ENCODE measurements at places on chromosomes 6 and 20. TPM values are rescaled to one million over a fixed set of nuclear protein-coding genes. Genes with fewer than 3 reads are reported as not detected.

The TP53TG5 gene
- total RNA-seq = not detected

The BEND6 gene
- total RNA-seq = 0.95 TPM

GRCh38 chr6:8686077-8686476 lies 250.7 kb upstream of the SLC35B3 start:
- no peak for DNase-seq

DNA sequence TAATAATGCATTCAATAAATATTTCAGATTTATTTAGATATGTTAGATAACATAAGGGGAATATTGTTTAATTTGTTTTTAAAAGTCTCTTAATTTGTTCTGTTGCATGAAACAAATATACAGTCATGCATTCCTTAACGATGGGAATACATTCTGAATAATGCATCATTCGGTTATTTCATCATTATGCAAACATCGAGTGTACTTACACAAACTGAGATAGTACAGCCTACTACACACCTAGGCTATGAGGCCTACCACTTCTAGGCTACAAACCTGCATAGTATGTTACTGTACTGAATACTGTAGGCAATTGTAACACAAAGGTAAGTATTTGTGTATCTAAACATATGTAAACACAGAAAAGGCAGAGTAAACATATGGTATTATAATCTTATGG lies 118.7 kb downstream of the EPHA7 start:
- DNase-seq = no peak

DNA sequence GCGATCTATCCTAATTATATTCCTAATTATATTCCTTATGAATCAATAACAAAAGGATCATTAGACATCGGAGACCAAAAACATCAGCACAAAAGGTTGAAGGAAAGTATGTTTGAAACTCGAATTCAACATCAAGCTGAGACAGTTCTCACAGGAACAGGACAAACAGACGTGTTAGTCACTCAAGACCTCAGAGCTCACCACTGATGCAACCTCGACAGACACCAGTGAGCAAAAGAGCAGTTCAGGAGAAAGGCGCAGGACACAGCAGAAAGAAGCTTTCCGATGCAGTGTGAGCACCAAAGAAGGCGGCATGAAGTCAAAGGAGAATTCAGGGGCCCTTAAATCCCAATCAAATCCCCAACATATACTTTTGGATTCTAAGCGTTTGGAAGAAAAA lies 6.3 kb upstream of the RAMACL start:
- no peak for DNase-seq

GRCh38 chr20:21266191-21266536 lies 37.0 kb upstream of the XRN2 start:
- no peak for DNase-seq

DNA sequence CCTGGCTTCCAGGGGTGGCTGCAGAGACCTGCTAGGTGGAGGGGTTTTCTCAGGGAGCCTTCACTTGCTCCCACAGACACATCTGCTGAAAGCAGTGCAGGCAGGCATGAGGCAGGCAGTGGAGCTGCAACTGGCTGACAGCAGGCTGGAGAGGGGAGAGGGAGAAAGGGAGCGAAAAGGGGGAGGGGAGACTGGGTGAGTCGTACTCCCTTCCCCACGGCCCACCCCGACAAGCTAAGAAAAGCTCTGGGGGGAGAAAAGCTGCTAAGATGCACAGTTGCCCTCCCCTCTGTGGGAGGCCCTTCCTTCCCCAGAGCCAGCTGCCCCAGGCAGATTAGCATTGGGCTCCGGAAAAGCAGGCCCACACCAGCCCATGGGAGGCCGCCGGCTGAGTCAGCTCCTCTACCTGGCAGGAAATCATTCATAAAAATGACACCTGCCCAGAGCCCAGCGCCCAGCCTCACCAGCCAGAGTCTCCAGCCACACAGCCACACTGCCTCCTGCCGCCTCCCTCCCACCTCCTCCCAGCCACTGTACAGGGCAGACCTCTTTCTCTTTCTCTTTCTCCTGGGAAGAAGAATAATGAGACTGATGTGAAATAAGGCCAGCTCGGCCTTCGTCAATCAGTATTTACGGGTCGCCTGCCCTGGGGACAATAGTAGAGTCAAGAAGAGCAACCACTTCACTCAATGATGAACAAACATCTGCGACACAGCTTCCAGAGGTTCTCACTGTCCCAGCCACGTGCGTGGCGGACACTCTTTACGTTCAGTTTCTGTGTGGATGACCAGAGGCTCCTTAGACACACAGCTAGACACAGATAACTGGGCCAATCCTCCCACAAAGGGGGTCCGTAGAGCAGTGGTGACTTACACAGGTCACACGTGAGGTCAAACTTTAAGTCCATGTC lies 7.7 kb upstream of the C20orf203 start:
- no peak for DNase-seq

The ESR1 gene
- 1.9 TPM for total RNA-seq

- DNase-seq = no peak
These were observed 219.2 kb upstream of the ZFP64 start for GRCh38 chr20:52410731-52411234.

The GNMT gene
- total RNA-seq = 0.52 TPM

The EYA4 gene
- total RNA-seq = 0.17 TPM

DNA sequence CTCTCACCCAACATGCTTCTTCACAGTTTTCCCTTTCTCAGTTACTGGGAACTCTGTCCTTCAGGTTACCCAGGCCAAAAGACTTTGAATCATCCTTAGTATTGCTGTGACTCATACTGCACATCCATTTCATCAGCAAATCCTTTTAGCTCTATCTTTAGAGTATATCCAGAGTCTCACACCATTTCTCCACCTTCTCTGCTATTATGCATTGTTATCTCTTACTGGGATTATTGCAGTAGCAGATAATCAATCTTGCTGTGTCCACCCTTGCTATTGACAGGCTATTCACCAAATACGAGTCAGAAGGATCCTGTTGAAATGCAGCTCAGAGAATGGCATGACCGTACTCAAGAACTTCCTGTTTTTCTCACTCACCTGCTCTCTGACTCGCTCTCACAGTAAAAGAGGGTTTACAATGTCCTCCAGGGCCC lies 57.3 kb downstream of the BCKDHB start:
- no peak for DNase-seq

GRCh38 chr20:51656726-51657260 lies 111.4 kb downstream of the ATP9A start:
- DNase-seq = no peak

The DAAM2 gene
- 12.5 TPM for total RNA-seq

The ENPP4 gene
- total RNA-seq = 18.0 TPM

DNA sequence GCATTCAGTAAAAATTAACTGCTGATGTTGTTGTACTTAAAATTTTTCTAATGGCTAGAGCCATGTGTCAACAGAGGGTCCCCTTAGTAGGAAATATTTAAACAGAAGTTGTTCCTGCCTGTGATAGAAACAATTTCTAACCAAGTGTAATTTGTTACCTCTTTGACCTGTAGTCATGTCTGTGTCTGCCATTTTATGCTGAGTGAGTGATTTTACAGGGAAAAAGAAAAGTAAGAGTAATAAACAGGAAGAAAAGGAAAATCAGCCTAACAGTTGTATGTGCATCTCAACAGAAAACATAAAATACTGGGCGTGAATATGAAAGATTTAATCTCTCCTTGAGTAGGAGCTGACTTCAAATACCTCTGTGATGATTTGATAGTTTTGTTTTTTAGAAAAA lies 172.0 kb downstream of the FARS2 start:
- no peak for DNase-seq

DNA sequence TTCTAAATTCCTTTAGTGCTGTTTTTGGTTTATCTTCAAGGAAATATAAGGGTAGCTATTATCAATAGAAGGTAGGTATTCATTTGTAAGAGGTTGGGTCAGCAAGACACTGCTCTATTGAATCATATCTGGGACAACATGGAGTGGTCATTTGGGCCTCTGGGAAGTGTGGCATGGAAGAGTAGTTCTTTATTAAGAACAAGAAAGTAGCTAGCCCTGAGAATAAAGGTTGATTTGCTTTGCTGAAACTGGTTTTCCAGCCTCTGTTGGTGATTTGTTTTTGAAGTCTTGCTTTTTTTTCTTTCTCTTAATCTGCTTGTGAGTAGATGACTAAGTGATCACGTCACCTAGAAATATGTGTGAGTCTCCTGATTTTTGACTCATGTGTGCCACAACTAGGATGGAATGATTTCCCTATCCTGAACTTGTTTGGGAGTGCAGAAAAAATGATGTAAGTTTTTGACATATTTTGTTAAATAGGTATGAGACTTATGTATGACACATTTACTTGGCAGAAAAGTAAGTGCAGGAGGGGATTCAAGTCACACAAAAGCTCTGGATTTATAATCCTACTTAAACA lies 381.8 kb downstream of the CENPW start:
- DNase-seq = no peak

The ZGPAT gene
- 34.7 TPM for total RNA-seq

DNA sequence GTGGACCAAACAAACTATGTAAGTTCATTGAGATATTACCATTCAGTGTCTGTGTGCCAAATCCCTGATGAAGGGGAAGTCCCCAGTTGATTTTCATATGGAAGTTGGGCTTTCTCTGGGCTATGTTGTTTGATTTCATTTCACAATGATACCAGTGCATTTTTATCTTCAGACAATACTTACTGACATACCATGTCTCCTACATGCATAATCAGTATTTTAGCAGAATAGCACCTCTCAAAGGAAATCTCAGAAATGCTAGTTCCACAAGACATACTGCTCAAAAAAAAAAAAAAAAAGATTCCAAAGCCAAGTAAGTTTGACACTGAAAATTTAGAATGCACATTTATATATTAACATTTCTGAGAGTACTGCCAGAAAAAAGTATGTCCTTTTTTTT lies 168.8 kb upstream of the RNF217 start:
- DNase-seq = no peak

DNA sequence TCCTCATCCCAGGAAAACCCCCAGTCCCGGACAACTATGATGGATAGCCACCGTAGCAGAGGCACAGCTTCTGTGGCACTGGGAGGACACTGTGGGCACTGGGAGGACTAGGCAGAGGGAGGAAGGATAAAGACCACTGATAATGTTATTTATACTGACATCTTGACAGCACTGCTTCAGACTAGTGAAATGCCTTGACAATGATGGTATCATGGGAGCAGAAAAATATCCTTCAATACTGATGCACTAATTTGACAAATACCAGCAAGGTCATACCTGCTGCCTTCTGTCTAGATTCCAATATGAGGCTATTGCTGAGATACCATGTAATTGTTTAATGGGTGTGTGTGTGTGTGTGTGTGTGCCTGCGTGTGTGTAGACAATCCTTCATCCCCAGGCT lies 148.6 kb downstream of the PHACTR1 start:
- DNase-seq = no peak

DNA sequence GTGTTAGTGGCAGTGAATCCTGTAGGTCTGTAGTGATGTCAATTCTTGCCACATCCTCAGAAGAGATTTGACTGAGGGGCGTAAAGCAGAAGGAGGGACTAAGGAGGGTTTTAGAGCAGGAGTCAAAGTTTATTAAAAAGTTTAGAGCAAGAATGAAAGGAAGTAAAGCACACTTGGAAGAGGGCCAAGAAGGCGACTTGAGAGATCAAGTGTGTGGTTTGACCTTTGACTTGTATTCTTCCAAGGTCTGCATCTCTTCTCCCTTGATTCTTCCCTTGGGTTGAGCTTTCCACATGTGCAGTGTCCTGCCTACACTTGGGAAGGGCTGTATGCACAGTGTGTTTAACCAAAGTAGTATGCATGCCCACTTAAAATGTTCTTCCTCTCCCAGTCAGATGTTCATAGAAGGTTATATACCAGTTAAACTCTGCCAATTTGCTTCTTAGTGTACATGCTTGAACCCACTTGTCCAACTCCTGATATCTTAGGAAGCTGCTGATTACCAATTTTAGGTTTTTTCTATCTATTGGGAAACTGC lies 627.6 kb downstream of the MMUT start:
- DNase-seq = no peak

GRCh38 chr6:134478764-134479399 lies 161.0 kb upstream of the SGK1 start:
- no peak for DNase-seq

GRCh38 chr6:63525186-63525878 lies 46.9 kb upstream of the LOC128125822 start:
- DNase-seq = no peak

The GMEB2 gene
- 12.1 TPM for total RNA-seq

GRCh38 chr20:50819349-50819748 lies 24.5 kb downstream of the BCAS4 start:
- no peak for DNase-seq

DNA sequence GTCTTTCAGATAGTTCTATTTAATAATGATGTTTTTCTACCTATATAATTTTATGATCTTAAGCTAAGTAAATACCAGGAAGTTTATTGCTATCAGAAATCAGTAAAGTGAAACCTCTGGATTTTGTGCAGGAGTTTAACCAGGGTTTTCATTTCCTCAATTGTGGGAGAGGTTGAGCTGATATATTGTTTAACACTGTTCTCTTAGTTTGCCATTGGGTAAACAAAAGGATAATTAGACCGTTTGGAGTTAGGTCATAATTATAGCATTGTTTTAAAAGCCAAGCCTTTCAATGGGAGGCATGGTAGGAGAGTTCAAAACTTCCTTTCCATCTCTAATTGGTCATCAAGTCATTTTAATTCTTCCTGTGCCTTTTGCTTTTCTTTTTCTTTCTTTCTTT lies 58.7 kb downstream of the STXBP5 start:
- no peak for DNase-seq

- no peak for DNase-seq
These were observed 526.6 kb upstream of the JAG1 start for GRCh38 chr20:11200423-11200822.

- no peak for DNase-seq
These were observed 43.5 kb downstream of the AKIRIN2 start for GRCh38 chr6:87658516-87658915.

DNA sequence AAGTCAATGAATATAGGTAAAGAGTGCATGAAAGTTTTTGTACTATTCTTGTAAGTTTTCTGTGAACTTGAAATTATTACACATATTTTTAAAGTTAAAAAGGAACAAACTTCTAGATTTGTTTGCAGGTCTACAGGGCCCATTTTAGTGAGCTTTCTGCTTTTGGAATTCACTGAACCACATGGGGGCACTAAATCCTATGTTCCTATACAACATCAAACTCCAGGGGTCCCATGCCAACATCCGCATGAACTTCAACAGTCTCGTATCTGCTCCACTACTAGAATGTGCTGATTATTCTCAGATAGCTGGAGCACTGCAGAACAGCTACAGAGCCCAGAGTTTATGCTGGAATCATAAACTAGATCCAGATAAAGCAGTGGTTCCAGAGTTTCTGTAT lies 347.9 kb upstream of the SPTLC3 start:
- DNase-seq = peak; percentile 14

The TXLNB gene
- total RNA-seq = 0.75 TPM

GRCh38 chr20:64000906-64001305 lies 20.0 kb downstream of the PRPF6 start:
- DNase-seq = no peak

The FAM217A gene
- total RNA-seq = 0.09 TPM

GRCh38 chr6:63964366-63964765 lies 328.8 kb downstream of the PHF3 start:
- DNase-seq = no peak

DNA sequence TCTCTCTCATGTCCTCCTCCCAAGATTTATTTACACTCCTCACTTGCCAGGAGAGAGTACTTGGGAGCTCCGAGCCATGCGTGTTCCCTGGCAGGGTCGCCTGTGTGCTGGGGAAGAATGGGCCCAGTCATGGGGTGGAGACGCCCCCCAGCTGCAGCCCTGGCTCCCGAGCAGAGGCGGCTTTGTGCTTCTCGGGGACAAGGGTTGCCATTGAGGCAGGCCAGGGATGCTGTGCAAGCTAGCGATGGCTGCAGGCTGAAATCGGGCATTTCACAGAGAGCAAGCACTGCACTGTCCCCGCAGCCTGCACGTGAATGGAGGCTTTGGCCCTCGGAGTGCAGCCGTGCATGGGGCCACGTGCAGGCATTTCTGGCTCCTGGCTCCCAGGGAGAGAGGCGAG lies 23.8 kb downstream of the PHACTR3 start:
- DNase-seq = no peak

Measured in mucosa of gallbladder (tissue), 1 donor.